ENCODE measurements at places on chromosomes 4 and X. TPM values are rescaled to one million over a fixed set of nuclear protein-coding genes. Genes with fewer than 3 reads are reported as not detected.

Gene CD40LG
- 0.18 TPM for polyA plus RNA-seq

Gene ZCCHC4
- polyA plus RNA-seq, result 16.4 TPM

Gene PGAM4
- polyA plus RNA-seq, result 0.33 TPM

Gene UGT2B15
- 0.53 TPM for polyA plus RNA-seq

Gene STS
- 5.9 TPM for polyA plus RNA-seq

Gene GAGE12E
- polyA plus RNA-seq, result not detected

Gene ABLIM2
- polyA plus RNA-seq, result 7.1 TPM

Gene MAML3
- polyA plus RNA-seq, result 16.8 TPM

Gene GEMIN8
- polyA plus RNA-seq, result 30.2 TPM

Gene GUCY1A1
- 119 TPM for polyA plus RNA-seq

Gene LUZP4
- polyA plus RNA-seq, result not detected

Gene TKTL2
- polyA plus RNA-seq, result not detected

Gene UGT8
- 11.7 TPM for polyA plus RNA-seq

Gene CENPVL2
- not detected for polyA plus RNA-seq

Gene CLGN
- 4.2 TPM for polyA plus RNA-seq

Gene CFP
- 6.5 TPM for polyA plus RNA-seq

Gene GUF1
- 31.8 TPM for polyA plus RNA-seq

Gene MAGEA10
- polyA plus RNA-seq, result not detected
